ENCODE measurements at places on chromosomes 16 and 17.

DNA sequence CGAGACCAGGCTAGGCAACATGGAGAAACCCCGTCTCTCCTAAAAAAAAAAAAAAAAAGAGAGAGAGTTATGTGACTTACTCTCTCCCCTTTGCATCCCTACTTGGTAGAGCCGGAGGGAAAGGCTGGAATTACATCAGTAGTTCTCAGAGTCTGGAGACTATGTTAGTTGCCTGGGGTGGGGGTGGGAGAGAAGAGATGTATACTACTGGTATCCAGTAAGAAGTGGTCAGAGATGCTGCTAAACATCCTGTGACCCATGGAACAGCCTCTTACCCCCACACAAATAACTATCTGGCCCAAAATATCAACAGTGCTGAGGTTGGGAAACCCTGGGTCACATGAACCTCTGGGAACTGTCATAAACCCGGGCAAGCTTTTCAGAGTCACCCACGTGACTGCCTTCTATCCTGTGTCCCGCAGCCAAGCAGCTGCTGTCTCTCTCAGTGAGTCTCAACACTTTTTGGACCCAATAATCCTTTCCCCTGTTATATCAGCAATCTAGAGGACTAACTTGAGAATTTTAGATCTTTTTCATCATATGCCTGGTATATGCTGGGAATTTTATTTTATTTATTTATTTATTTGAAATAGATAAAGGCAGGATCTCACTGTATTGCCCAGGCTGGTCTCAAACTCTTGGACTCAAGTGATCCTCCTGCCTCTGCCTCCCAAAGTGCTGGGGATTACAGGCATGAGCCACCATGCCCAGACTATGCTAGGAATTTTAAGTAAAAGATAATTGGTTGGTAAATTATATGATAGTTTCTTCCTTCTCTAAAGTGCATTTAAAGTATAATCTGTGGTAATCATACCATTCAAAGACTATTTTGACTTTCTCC lies 8.7 kb downstream of the EIF1 start:
- no peak for DNase-seq

DNA sequence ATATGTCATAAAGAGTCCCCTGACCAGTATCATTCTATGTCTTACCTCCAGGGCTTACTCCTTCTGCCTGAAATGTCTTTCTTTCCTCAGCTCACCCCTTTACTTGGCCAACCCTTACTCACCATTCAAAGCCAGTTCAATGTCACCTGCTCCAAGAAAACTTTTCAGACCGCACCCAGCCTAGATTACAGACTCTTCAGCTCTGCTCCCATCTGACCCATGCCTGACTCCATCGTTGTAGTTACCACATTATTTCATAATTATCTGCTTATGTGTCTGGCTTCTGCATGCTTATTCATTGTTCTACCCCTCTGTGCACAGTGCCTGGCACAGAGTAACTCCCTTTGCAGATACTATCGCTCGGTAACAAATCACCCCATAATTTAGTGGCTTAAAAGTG lies 62.5 kb upstream of the TOB1 start:
- DNase-seq, result no peak

DNA sequence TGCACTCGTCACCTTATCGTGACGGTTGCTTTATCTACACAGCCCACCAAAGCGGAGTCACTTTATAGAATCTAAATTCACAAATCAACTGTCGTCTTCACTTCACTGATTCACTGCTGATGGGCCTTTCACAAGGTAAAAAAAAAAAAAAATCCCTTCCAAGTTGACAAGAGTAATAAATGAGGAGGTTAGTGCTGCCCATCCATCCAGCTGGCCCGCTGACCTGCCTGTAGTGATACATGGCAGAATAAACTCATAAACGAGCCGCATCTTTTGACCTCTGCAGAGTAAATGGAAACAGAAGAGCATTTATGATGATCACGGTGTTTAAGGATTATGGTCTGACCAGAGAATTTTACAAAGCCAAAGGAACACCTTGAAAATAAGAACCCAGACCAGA lies 227.3 kb upstream of the IRX5 start:
- no peak for DNase-seq

- DNase-seq, result no peak
Observed at GRCh38 chr16:81366316-81366932, 51.7 kb downstream of the GAN start.

DNA sequence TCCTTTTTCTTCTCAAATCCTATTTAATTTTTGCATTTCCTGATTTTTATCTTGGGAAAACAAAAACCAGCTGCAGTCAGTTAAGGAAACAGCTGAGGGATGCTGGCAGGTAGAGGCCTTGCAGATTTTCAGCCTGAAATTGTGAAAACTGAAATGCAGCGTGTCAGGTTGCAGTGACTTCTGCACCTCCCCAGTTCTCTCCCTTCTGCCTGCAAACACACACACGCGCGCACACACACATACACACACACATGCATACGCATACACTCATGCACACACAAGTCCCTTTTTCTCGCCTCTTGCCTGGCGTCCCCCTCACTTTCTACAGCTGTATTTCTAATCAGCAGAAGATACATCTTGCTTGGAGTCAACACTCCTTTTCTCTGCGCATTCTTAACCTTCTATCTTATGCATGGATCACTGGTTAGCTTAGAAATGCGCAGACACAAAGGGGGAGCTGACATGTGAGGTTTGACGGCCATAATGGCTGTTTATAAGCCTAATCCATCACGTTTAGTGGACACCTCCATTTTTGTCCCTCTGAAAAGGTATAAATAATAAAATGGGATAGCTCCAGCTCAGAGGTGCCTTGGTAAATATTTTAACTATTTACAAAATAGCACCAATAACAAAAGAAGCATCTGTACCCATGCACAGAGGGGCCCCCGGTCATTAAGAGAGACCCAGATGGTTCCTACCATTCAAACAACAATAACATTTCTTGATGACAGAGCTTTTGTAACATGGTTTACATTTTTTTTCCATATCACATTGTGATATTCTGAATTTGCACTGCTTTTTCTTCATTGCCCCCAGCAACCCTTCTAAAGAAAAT lies 392.1 kb upstream of the SALL1 start:
- peak; percentile 73 for DNase-seq

DNA sequence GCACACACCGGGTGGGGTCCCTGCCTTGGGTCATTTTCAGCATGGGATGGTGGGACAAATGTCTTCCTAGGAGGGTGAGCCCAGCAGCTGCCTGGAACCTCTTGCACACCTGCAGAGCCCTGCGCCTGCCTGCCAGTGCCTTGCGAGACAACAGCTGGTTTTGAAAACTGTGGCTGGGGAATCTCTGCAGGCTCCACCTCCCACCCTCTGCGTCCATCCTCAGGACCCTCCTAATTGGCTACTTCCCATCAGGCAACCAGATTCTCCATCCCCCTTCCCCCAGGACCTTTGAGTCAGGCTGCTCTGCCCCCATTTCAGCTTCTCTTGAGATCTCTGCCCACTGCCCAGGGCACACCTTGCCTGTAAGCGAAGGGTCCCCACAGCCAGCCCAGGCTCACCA lies 26.6 kb downstream of the PEMT start:
- no peak for DNase-seq

- no peak for DNase-seq
Observed at GRCh38 chr16:69579783-69580481, 14.2 kb downstream of the NFAT5 start.

DNA sequence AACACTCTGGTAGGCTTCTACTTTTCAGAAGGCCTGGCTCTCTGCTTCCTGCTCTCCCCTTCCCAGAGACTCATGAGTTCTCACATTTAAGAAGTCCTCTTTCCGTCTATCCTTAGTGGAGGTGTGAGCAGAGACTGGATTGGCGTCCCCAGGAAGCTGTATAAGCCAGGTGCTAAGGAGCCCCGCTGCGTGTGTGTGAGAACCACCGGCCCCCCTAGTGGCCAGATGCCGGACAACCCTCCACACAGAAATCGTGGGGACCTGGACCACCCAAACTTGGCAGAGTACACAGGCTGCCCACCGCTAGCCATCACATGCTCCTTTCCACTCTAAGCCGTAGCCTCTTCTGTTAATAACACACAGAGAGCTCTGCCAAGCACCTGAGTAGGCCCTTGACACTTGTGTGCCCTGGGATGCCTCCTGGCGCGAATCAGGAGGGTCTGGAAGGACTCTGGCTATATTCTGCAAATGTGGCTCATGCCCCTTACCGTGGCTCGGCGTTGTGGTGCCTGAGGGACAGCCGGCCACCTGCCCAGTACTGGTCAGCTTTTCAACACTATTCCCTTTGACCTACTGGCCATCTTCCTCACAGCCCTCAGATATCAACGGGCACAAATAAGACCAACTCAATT lies 13.9 kb downstream of the CYB5D2 start:
- no peak for DNase-seq

- DNase-seq, result no peak
Observed at GRCh38 chr16:80300456-80300855, 240.3 kb upstream of the DYNLRB2 start.

GRCh38 chr17:69457603-69458002 lies 43.1 kb downstream of the MAP2K6 start:
- DNase-seq, result no peak

DNA sequence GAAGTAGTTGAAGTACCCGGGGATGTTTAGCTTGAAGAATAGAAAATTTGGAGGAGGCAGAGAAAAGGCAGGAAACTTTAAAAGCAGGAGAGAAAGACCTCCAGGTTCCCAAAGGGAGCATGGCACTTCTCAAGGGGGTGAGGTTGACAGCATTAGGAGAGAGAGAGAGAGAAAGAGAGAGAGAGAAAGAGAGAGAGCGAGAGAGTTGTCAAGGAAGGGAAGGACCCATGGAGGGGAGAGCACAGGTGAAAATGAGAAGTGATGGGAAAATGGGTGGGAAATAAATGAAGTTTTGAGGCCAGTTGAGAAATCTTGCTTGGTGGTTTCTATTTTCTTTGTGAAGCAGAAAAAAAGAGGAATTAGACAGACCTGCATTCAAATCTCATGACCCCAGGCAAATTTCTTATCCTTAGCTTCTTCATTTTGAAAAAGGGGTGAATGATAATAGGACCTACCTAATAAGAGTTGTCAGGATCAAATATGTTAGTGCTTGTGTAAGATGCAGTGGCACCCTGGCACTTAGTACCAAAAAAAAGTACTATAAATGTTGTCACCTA lies 24.0 kb downstream of the PRKCB start:
- no peak for DNase-seq

- DNase-seq, result no peak
Observed at GRCh38 chr16:29839822-29840221, 19.6 kb downstream of the MVP start.

- DNase-seq, result no peak
Observed at GRCh38 chr16:67915831-67916723, 15.6 kb downstream of the CTRL start.

DNA sequence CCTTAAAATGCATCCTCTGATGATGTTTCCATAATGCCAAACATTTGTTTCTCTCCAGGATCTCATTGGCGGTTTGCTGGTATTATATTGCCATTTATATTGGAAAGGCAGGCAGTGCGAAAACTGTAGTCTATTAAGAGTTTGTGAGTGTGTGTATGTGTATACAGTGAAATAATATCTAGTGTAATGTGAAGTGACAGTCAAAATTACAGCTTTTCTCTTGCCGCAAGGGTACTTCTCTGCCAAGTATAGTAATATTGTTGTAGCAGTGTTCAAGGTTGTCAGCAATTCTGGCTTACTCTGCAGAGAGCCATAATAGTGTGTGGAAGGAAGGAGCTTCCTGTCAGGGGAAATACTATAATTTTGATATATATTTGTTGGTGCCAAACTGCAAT lies 178.6 kb downstream of the WWOX start:
- DNase-seq, result no peak

DNA sequence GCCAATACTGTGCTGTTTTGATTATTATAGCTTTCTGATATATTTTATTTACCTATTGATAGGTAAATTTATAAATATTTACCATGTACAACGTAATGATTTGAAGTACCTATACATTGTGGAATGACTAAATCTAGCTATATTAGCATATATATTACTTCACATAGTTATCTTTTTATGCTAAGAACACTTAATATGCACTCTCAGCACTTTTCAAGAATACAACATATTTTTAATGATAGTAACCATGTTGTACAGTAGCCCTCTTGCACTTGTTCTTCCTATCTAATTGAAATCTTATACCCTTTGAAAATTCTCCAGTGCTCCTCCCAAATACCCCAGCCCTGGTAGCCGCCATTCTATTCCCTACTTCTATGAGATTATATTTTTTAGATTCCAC lies 604.0 kb upstream of the KIF2B start:
- no peak for DNase-seq

DNA sequence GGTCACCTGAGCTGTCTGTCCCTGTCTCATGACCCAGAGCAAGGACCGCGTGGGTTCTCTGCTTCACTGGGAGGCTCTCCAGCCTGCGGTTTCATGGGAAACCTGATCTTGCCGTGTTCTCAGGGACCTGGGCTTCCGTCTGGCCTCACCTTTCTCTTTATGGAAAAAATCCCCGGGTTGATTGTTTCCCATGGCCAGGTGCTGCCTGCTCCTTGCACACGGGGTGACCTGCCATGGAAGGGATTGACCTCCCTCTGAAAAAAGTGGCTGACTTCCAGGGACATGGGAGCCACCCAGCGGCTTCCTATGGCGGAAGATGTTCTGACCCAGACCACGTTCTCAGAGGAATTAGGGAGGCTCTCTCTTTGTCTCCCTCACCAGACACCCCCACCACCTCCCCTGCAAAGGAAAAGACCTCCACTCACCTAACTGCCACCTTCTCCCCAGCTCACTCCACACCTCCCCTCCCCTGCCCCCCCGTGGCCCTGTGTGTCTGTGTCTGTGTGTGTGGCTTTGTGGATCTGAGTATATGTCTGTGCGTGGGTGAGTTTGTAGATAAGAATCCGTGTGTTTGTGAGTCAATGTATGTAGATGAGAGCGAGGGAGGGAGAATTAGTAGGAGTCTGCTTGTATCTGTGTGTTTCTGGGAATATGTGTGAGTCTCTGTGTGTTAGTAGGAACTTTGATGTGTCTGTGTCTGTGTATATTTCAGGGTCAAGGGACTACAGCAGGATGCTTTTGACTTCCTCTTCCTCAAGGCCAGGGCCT lies 154.6 kb downstream of the NTN1 start:
- DNase-seq, result no peak

GRCh38 chr17:82021900-82022309 lies 773 bp downstream of the CENPX start:
- DNase-seq, result no peak

DNA sequence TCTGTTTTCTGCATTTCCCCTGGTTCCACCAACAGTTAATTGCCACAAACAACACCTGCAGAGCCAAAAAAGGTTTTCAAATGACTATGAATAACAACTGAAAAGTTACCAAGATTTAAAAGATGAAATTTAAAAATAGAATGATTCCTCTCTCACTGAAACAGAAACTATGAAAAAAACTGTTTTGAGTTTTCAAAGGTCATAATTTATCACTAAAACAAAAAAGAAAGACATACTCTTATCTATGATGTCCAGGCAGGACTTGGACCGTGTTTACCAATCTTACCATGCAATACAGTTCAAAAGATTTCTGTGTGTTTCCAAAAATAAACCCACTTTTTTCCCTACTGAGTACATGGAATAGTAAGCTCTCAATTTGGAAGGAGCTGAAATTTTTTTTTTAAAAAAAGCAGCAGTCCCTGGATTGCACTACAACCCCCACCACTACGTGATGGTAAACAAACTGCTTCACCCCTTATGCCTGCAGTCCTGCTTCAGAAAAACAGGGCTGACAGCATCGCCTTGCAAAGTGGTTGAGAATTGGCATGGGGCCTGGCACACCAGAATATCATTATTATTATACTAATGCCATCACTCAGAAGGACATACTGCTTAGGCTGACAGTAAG lies 8.5 kb downstream of the TXNDC11 start:
- DNase-seq, result no peak

Measured in left forelimb (tissue), 1 donor.